ENCODE measurements at places on chromosomes 11 and 22. TPM values are rescaled to one million over a fixed set of nuclear protein-coding genes. Genes with fewer than 3 reads are reported as not detected.

DNA sequence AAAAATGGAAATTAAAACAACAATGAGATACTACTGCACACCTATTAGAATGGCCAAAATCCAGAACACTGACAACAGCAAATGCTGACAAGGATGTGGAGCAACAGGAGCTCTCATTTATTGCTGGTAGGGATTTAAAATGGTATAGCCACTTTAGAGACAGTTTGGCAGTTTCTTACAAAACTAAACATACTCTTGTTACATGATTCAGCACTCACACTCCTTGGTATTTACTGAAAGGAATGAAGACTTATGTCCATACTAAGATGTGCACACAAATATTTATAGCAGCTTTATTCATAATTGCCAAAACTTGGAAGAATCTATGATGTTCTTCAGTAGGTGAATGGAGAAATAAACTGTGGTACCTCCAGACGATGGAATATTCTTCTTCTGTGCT is 40.8 kb downstream of the PGM2L1 start:
- DNase-seq = no peak

DNA sequence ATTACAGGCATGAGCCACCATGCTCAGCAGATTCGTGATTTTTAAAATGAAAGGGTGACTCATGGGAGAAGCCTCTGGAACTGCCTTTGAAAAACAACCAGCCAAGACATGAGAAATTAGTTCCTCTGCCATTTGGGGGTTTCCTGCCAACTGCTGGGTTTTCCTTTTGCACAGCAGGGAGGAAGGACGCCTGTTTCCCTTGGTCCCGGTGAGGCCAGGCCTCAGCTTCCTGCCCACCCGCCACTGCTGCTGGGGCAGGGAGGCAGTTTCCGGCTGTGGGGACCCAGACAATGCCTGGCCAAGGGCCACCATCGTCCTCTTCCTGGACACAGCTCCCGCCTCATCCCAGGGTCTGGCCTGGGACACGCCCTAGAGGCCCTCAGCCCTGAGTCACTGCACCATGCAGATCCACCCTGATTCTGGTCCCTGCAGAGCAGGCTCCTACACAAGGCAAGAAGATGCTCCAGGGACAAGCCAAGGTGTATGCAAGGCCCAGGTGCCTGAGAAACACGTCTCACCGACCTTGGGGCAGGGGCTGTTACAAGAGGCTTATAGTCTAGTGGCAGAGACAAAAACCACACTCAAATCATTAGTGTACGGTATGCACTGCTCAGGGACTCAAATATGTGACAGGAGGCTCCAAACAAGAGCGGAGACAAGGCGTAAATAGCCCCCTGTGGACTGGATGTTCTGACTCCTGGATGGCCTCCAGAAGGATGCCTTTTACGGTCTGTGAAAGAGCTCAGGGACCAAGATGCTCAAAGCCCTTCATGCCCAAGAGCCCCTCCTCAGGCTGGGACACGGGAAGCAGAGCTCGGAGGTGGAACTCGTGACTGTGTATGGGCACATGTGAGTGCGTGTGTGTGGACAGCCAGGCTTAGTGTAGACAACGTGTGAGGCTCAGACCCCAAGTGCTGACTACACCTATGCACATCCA is 10.0 kb downstream of the PPM1F start:
- peak; percentile 95 for DNase-seq

GRCh38 chr11:119340335-119341221 is at the start of gene C1QTNF5:
Gene C1QTNF5, minus strand, starts transcription at chr11:119340883. Its CDS starts 486 bp downstream, at chr11:119340397.
- DNase-seq = peak; percentile 82

DNA sequence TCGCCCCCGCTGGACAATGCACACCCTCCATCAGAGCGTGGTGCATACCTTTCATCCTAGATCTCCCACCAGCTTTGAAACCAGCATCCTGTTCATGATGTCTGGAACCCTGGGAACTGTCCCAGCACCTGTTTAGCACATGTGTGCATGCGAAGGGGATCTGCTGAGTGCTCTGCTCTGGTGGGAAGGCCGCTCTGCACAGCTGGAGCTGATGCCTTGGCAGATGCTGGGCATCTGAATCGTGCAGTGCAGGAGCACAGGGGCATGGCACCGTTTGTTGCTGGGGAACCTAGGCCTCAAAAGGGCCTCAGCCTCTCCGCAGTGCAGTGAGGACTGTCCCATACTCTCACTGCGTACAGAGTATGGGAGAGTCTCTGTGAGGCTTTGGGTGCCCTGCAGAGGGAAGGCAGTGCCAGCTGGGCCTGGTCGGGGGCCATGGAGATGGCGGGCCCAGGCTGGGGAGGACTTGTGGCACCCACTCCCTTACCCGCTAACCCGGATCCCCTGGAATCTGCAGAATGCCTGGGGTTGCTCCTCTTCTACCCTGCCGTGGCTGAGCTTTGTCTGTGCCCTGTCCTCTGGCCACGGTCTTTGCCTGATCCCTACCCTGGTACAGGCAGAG is 72.9 kb upstream of the ATXN10 start:
- no peak for DNase-seq

- no peak for DNase-seq
Measured at GRCh38 chr11:62922189-62922589, 1.0 kb upstream of the CHRM1 start.

DNA sequence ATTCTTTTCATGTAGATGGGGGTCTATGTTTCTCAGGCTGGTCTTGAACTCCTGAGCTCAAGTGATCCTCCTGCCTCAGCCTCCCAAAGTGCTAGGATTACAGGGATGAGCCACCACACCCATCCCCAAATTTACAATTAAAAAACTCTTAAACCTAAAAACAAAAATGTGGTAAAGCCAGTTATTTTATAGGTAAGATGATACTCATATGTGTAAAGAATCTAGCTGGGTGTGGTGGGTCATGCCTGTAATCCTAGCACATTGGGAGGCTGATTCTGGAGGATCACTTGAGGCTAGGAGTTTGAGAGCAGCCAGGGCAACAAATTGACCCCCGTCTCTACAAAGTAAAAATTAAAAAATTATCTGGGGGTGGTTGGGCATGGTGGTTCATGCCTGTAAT is 4.0 kb upstream of the RBM14 start:
- DNase-seq = no peak

- DNase-seq = no peak
Measured at GRCh38 chr11:2775083-2775625, 75.4 kb upstream of the KCNQ1OT1 start.

DNA sequence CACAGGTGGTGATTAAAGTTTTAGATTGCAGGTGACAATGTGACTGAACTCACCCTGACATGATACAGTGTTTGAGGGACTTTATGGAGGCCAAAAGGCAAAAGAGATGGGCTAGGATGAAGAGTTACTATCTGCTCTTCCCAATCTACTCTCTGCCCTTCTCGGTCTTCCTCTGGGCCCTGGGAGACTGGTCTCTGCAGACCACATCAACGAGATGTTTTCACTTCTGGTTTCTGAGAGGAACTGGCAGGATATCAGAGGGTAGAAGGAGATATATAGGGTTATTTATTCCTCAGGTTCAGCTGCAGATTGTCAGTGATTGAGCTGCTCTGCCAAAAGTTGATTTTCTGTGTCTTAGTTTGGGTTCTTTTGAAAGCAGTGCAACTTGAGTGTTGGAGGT is 32.4 kb upstream of the CD44 start:
- DNase-seq = no peak

DNA sequence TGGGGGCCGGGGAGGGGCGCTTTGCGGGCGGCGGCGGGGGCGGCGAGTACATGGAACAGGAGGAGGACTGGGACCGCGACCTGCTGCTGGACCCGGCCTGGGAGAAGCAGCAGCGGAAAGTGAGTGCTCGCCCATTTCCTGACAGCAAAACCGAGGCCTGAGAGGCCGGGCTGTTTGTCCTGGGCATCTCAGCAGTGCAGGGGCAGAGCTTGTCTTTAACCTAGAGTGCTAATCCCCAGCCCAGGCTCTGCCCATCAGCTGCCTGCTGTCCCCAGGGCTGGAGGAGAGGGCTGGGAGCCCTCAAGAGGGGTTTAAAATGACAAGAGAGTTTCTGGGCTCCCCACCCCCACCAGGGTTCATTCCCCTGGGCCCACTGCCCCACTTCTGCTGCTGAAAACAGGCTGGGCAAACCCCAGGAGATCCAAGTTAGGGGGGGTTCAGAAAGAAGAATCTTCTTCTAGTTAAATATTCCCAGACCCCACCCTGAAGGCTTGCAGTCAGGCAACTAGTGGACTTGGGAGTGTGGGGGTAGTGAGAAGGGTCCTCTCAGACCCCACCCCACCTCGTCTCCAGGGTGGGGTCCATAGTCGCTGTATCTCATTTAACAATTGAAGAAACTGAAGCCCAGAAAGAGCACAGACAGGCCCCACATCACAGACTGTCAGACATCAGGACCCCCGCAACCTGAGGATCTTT is 411 bp downstream of the ACTN3 start:
- DNase-seq = no peak

GRCh38 chr22:48757985-48758561 is 1069.6 kb downstream of the BRD1 start:
- no peak for DNase-seq

The FGF3 gene
- not detected for total RNA-seq

GRCh38 chr11:78532991-78533390 is 41.7 kb downstream of the NARS2 start:
- no peak for DNase-seq

DNA sequence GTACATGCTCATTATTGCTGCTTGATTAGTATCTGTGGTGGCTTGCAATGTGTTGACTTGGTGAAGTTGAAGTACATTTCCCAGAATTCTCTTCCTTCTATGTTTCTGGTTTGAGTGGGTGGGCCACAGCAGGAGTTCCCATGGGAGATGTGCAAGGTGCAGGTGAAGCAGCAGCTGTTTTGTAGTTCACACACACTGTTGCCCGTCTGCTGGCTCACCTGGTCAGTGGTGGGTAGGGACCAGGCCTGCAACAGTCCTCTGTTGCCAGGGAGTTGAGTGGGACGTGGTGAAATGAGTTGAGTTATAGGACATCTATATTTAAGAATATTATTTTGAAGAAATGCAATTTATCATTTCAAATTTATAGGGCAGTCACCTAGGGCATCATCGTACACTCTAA is 417.4 kb downstream of the TMEM135 start:
- no peak for DNase-seq

DNA sequence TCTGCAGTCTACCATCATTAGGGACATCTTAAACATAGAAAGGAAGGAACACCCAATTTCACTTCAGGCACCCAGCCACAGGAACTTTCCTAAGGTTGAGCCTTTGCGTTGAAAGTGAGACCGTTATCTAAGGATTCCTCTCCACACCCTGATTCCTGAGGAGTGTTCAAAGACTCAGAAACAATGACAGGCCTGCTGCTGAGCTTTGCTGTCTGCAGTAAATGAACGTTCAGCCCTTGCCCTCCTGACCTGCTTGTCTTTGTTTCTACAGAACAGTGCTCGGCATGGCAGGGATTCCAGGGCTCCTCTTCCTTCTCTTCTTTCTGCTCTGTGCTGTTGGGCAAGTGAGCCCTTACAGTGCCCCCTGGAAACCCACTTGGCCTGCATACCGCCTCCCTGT is 7.0 kb downstream of the PRSS23 start:
- no peak for DNase-seq

- DNase-seq = no peak
Measured at GRCh38 chr11:35304900-35305460, 114.4 kb downstream of the SLC1A2 start.

GRCh38 chr11:33899400-33900037 is 7.6 kb upstream of the LMO2 start:
- peak; percentile 89 for DNase-seq

DNA sequence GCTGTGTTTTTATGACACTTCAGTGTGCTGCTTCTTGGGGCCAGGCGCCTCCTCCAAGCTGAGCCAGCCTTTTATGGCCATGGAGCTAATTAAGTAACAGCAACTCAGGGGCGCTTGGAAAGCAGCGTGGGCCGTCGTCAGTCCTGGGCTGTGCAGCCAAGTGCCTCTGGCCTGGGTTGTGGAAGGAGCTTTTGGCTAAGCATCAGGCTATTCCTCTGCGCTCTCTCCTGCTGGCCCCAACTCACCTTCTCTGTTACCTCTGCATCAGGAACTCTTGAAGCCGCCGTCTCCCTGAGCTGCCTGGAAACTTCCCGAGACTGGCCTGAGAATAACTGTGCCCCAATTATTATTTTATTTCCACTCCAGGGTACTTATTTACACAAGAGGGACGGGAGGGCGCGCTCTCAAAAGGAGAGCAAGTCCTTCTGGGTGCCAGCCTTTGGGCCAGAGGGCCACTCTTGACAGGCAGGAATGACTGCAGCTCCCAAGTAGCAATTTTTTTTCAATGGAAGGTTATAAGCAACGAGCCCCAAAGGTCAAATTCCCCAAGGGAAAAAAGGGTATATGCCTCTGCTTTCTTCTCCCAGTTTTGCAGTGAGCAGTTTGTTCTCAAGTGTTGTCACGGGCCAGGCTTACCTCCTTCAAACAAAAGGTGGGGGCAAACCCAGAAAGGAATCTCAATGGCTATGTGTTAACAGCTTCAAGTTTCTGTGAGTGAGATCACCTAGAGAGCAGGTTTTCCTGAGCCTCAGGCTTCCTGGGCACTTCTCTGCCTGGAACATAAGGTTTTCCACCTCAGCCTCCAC is 38.5 kb upstream of the NAV2 start:
- DNase-seq = no peak

The GATD1 gene
- total RNA-seq = 37.5 TPM

The OR51E2 gene
- not detected for total RNA-seq

The CACNA1I gene
- not detected for total RNA-seq

GRCh38 chr11:76654298-76654851 is 16.2 kb downstream of the LRRC32 start:
- DNase-seq = no peak

DNA sequence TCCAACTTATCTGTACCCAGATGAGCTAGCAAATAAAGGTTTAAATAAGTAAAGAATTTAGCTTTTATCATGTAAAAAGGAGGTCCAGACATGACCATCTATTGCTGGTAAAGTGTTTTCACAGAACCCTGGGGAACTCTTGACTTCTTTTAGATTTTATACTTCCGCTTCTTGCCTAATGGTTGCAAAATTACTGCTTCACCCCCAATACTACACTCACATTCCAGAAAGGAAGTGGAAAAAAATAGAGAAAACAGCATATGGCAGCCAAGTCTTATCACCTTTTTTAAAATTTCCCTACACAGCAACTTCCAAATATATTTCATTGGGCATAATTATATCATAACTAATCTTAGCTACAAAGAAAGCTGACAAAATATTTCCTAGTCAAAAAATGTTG is 12.1 kb downstream of the BBOX1 start:
- DNase-seq = no peak

The KCNK4 gene
- not detected for total RNA-seq

- DNase-seq = no peak
Measured at GRCh38 chr11:126930091-126930841, 70.3 kb downstream of the KIRREL3 start.

GRCh38 chr11:34446386-34446785 is 7.7 kb downstream of the CAT start:
- no peak for DNase-seq

DNA sequence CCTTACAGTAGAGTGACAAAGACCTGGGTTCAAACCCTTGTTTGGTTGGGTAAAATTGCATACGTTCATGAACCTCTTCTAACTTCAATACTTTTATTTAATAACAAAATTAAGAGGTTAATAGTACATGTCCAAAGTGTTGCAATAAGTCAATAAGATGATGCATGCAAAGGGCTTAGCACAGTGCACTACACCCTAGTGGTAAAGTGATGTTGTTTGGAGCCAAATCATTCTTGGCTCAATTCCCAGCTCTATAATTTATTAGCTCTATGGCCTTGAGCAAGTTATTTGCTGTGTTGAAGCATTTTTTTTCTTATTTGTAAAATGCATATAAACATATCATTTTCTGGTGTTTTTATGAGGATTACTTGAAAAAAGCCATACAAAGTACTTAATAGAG is 945.3 kb downstream of the LRRC4C start:
- DNase-seq = no peak

The GUCD1 gene
- total RNA-seq = 267 TPM

- no peak for DNase-seq
Measured at GRCh38 chr11:109972181-109972715, 120.9 kb upstream of the ZC3H12C start.

The NXPE1 gene
- not detected for total RNA-seq

The IRAG1 gene
- total RNA-seq = 0.13 TPM

Measured in pulmonary artery endothelial cell (primary cell).